ENCODE measurements at places on chromosomes 11 and 22. TPM values are rescaled to one million over a fixed set of nuclear protein-coding genes. Genes with fewer than 3 reads are reported as not detected.
A peak's percentile ranks its signal among the peaks of the same experiment; 100 is the strongest.

Gene KRTAP5-9
- 10.3 TPM for total RNA-seq

Gene SMTN
- total RNA-seq: 327 TPM

Gene CARD10
- 14.9 TPM for total RNA-seq

Gene ANO1
- total RNA-seq: 75.5 TPM

Gene IL10RA
- total RNA-seq: 22.4 TPM

Gene VSTM5
- 1.4 TPM for total RNA-seq

Gene NEFH
- 0.86 TPM for total RNA-seq

Gene GANAB
- 271 TPM for total RNA-seq

Gene TNNT3
- total RNA-seq: 57.7 TPM

DNA sequence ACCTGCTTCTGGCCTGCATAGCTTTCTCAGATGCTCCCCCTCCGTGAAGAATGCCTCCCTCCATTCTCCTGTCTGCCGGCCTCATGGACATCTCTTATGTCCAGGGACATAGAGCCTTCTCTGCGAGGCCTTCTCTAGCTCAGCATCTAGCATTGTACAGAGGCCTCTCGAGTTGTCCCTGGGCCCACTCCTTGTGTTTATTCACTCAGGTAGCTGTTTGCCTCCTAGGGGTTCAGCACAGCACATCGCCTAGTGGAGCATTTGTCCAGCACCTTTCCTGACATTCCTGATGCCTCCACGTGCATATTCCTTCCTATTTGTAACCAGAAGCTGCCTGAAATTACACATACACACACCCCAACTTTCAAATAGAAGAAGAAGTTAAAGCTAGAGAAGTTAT lies 101.3 kb downstream of the TBC1D22A start:
- DNase-seq: no peak

DNA sequence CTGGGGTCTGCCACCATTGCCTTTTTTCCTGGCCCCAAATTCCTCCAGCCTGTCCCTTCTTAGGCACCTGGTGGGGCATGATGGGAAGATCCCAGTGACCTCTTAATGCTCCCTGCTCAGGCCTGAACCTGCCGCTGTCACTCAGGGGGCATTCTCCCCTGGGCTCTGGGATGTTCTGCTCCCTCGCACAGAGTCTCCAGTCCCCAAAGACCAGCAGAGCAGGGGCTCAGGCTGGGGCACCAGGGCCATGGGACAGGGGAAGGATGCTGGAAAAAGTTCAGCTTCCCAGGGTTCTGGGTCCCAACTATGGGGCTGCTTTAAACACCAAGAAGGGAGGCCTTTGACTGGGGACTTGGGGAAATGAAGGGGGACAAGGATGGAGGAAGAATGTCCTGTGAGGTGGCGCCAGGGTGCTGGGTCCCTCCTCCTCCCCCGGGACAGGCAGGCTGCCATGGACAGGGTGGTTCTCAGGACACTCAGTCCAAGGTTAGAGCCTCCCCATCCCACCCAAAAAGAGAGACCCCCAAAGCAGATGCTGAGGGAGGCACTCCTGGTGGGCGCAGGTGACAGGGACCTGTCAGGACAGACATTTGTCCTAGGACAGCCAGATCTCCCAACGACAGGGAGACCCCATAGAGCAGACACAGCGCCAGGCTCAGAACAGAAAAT lies 30.8 kb downstream of the IGLL5 start:
- DNase-seq: no peak

DNA sequence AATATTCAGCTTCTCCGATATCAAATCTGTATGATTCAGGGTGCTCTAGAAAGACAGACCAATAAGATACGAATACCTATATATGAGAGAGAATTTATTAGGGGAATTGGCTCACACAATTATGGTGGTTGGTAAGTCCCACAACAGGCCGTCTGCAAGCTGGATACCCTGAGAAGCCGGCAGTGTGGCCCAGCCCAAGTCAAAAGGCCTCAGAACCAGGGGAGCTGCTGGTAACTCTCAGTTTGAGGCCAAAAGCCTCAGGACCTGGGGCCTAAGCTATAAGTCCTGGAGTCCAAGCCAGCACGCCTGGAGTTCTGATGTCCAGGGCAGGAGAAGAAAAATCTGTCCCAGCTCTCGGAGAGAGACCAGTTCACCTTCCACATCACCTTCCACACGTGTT lies 318.7 kb downstream of the BRD1 start:
- no peak for DNase-seq

GRCh38 chr11:34238533-34238932 lies 119.3 kb downstream of the ABTB2 start:
- no peak for DNase-seq

- DNase-seq: no peak
Measured at GRCh38 chr11:315516-315994, 1.7 kb downstream of the IFITM1 start.

DNA sequence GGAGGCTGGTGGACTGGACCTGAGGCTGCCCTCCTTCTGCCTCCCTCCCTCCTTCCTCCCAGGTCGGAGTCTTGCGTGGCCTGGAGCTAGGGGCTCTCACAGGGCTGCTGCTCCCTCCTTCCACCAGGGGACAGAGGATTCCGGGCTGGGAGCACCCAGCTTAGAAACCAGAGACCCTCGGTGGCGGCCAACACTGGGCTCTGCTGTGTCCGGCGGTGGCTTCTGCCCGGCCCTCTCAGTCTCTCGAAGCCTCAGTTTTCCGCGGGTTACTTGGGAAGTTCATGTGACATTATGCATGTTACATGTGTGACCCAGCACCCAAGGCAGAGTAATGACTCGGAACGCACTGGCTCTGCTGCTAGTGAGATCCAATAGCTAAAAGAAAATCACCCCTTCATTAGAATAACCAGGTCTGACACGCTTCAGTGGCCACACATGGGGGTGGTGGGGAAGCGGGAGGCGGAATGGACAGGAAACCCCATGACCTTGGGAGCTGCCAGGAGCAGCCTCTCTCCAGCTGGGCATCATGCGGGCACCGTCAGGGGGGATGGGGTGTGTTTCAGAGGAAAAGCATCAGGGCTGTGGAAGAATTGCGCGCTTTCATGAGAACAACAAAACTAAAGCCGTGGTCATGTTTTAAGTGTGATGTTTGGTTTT lies 5.9 kb upstream of the MRGPRG start:
- DNase-seq: no peak

DNA sequence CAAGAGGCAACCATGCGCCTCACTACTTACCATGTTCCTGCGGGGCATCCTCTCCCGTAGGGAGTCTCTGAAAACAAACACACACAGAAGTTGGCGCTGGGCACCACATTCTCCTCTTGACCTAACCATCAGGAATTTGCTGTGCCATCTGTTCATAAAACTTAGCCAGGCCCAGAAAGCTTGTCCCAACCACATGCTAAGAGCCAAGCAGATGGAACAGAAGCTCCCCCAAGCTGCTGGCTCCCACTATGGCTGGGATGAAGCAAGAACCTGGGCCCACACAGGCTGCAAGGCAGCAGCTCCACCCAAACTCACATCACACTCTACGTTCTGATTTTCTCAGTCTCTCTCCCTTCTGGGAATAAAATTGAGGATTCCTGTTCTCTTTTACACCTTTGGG lies 17.4 kb downstream of the HPS4 start:
- DNase-seq: no peak

- no peak for DNase-seq
Measured at GRCh38 chr11:108351468-108351867, 115.9 kb downstream of the C11orf65 start.

DNA sequence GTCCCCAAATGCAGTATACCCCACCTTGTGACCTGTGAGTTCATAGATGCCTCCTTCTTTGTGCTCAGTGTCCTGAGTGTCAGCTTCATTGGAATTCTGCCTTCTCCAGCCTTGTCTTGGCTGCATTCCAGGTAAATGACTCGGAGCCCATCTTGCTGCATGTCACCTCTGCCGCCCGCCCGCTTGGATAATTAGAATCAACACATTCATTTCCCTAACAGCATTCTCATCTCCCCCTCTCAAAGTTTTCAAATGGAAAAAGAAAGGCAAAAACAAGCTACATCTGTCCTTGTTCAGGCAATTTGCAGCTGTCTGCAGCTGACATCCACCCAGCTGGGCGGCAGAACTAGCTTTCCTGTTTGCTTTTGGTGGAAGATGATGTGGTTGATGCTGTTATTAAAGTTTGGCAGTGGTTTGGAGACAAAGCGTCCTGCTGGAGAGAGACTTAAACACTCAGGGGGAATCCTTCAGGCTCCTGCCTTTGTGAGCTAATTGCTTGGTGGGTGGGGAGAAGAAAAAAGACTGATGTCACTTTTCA lies 198.8 kb upstream of the SEZ6L start:
- no peak for DNase-seq

- DNase-seq: no peak
Measured at GRCh38 chr22:46654927-46655595, 34.9 kb downstream of the GRAMD4 start.

DNA sequence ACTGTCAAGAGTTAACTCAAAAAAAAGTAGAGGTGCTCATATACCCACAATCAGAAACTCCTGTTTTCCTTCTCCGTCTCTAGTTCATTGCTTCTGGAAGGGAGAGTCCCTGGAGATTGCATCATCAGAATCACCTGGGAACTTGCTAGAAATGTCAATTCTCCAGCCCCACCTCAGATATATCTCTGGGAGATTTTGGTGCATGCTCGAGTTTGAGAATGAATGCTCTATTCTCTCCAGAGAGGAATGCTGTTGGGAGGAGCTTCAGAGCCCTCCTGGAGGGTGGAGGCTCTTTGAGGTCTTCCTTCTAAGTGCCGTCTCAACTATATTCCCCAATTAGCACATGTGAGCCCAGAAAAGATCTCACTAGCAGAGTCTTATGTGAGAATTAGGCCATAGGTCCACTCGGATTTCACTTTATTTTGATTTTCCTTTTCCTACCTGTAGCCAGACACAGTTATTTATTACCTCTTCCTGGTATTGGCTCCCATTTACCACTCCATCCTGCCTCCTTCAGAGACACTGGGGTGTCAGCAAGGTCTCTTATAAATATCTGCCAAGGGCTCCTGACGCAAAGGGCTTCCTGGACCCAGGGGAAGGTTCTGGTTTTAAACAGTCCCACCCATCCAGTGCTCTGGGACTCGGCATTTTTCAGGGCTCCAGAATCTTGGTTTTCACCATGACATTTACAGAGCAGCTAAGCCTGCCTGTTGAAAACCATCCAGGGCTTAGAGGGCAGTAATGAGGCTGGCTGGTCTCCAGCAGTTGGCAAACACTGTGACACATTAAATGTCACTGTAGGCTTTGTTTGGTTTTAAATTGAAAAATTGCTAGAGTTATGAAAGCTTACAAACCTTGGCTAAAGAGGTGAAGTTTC lies 136.2 kb downstream of the CD44 start:
- peak; percentile 85 for DNase-seq

DNA sequence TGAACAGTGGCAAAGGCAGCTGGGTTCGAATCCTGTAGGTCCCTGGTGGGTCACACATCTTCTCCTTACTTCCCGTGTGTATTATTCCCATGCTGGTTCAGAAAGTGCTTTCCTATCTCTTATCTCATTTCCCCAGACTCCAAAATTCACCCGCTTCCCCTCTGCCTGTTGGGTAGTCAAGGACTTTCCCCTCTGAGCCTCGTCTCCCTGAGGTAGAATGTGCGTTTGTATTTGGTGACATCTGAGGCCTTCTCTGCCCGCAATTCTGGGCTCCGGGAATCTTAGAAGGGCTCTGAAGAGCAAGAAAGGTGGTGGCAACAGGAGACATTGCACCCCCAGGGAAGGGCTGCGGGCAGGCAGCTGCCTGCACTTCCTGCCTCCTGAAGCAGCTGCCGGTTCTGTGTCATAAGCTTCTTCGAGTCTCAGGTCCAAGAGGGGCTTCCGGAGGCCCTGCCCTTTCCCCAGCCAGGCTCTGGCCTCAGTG lies 5.9 kb downstream of the LRRC32 start:
- no peak for DNase-seq

GRCh38 chr11:127619946-127620345 lies 619.4 kb upstream of the KIRREL3 start:
- DNase-seq: no peak

- no peak for DNase-seq
Measured at GRCh38 chr11:125165111-125165842, 726 bp downstream of the PKNOX2 start.

DNA sequence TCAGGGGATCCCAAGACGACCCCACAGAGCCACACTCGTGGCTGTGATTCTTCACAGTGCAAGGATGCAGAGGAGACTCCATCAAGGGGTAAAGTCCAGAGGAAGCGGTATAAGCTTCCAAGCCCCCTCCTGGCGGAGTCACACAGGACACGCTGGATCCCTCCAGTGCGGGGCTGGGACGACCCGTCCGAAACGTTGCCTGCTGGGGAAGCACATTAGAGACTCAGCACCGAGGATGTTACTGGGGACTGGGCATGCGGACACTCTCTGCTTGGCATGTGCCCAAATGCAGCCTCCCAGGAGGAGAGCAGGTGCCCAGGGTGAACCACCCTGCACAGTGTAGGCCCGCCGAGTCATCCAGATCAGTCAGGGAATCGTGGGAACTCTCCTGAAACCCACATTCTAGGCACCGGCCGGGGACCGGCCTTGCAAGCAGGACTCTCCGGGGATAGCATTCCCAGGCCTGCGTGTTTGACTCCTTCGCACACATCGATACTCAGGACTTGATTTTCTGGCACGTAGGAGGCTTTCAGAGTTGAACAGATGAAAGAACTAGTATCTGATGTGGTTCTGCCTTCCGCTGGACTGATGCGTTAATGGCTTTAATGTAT lies 229.8 kb downstream of the TBC1D22A start:
- DNase-seq: no peak

- no peak for DNase-seq
Measured at GRCh38 chr11:7965386-7965785, at the start of gene NLRP10. NLRP10 (minus strand) TSS chr11:7965447; CDS start chr11:7963495, 1,952 bp downstream.

DNA sequence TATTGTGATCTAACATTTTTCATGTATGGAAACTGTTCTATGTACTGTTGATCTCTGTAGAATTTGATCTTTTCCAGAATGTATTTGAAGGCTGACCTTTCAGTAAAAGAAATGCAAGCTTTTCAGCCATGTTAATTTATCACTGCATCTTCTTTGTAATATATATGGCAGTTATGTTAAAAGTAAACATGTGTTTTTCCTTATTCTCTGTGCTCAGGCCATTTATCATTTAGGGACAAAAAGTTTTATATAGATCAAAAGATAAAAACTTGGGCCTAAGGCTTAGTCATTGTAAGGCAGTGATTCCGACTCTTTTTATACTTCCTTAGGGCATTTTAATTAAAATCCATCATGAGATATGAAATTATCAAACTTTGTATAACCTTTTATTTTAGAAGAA lies 48.7 kb downstream of the KDM2A start:
- DNase-seq: no peak

GRCh38 chr11:103807806-103808205 lies 228.6 kb upstream of the DDI1 start:
- no peak for DNase-seq

GRCh38 chr22:32801537-32802236 lies at the start of gene TIMP3:
TIMP3 (plus strand) TSS chr22:32801705; CDS start chr22:32802002, 297 bp downstream.
- DNase-seq: peak; percentile 88
